ENCODE measurements at places on chromosomes 5 and 9. TPM values are rescaled to one million over a fixed set of nuclear protein-coding genes. Genes with fewer than 3 reads are reported as not detected.

Gene NAA35
- total RNA-seq = 17.9 TPM

Gene WDR38
- total RNA-seq = not detected

Gene RETREG1
- total RNA-seq = 12.0 TPM

Gene OBP2B
- total RNA-seq = not detected

Gene CCL21
- not detected for total RNA-seq

Gene PROB1
- total RNA-seq = 2.4 TPM

Gene ADAMTS16
- not detected for total RNA-seq

Gene ESM1
- not detected for total RNA-seq

Gene CTXN3
- total RNA-seq = not detected

Gene LEAP2
- 2.8 TPM for total RNA-seq

Gene TOR4A
- total RNA-seq = 51.8 TPM

Gene FCN2
- total RNA-seq = not detected

Gene ADAMTS2
- total RNA-seq = not detected

Gene SPAG8
- total RNA-seq = 0.97 TPM

Gene IL33
- 1.9 TPM for total RNA-seq

Gene ARSI
- 0.93 TPM for total RNA-seq

Gene MEF2C
- 6.5 TPM for total RNA-seq

Gene ORM1
- not detected for total RNA-seq

Gene SLC34A3
- 0.34 TPM for total RNA-seq

Gene SHC3
- 2.3 TPM for total RNA-seq

Gene CD72
- 0.38 TPM for total RNA-seq

Gene TGFBR1
- total RNA-seq = 19.4 TPM

Gene PCDHA4
- total RNA-seq = 5.8 TPM

Gene SYK
- 14.8 TPM for total RNA-seq

Measured in Calu3 (cell line).